ENCODE measurements at places on chromosomes 7 and 10. TPM values are rescaled to one million over a fixed set of nuclear protein-coding genes. Genes with fewer than 3 reads are reported as not detected.

GRCh38 chr7:136229790-136230189 lies 252.6 kb upstream of the MTPN start:
- H3K36me3 ChIP-seq = no peaks in the 10 kb centered on the region
- no peak overlapping the region for H3K27ac ChIP-seq
- H3K27me3 ChIP-seq = no peaks in the 10 kb centered on the region
- DNase-seq = no peak
- no peak overlapping the region for H3K4me3 ChIP-seq
- no peaks in the 10 kb centered on the region for H3K4me1 ChIP-seq

MINDY4 gene
- total RNA-seq = 8.6 TPM

GRCh38 chr7:36928311-36928710 lies 204.0 kb upstream of the AOAH start:
- no peaks in the 10 kb centered on the region for H3K27me3 ChIP-seq
- no peak overlapping the region for H3K27ac ChIP-seq
- no peak overlapping the region for H3K4me3 ChIP-seq
- H3K36me3 ChIP-seq = no peaks in the 10 kb centered on the region
- H3K4me1 ChIP-seq = peaks cover 19% of the 10 kb centered on the region

DNA sequence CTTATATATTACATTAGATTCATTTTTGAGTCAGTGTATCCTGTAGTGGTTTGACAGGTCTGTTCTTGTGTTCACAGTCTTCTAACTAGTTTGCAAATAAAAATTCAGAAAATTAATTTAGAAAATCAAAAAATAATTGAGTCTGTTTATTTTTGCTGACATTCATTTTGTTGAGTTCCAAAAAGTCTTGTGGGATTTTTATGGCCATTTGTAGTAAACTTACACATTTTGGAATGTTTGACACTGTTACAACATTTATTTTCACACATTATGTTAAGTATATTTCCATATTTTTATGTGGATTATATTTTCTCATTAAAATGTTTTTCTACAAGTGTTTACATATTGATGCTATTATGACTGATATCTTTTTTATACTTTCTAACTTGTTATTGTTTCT lies 16.4 kb downstream of the RABGEF1 start:
- no peak for DNase-seq
- H3K27me3 ChIP-seq = no peaks in the 10 kb centered on the region
- H3K27ac ChIP-seq = no peak overlapping the region
- peaks cover 35% of the 10 kb centered on the region for H3K4me1 ChIP-seq
- no peak overlapping the region for H3K4me3 ChIP-seq

GRCh38 chr7:156778668-156779067 lies 114.3 kb downstream of the LMBR1 start:
- no peak overlapping the region for H3K4me3 ChIP-seq
- DNase-seq = no peak
- no peaks in the 10 kb centered on the region for H3K4me1 ChIP-seq
- H3K27ac ChIP-seq = no peak overlapping the region
- H3K36me3 ChIP-seq = no peaks in the 10 kb centered on the region
- H3K27me3 ChIP-seq = no peaks in the 10 kb centered on the region

GRCh38 chr10:88838766-88839350 lies 12.8 kb downstream of the ANKRD22 start:
- no peak for DNase-seq
- H3K27me3 ChIP-seq = no peaks in the 10 kb centered on the region
- H3K4me1 ChIP-seq = peaks cover 29% of the 10 kb centered on the region
- H3K27ac ChIP-seq = no peak overlapping the region

DNA sequence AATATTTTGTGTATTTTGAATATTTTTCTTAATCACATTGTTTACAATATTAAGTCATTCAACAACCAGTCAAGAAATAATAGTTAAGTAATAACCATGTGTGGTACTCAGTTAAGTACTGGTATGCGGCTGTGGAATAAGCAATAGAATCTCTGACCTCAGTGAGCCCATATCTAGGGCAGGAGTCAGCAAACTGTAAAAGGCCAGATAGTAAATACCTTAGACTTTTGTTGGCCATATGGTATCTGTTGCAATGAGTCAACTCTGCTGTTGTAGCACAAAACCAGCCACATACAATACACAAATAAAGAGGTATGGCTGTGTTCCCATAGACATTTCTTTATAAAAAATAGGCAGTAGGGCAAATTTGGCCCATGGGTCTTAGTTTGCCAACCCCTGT lies 311.6 kb upstream of the SEMA3A start:
- no peak for DNase-seq
- no peaks in the 10 kb centered on the region for H3K27me3 ChIP-seq
- no peaks in the 10 kb centered on the region for H3K36me3 ChIP-seq
- no peak overlapping the region for H3K4me3 ChIP-seq
- H3K4me1 ChIP-seq = no peaks in the 10 kb centered on the region
- H3K27ac ChIP-seq = no peak overlapping the region

DNA sequence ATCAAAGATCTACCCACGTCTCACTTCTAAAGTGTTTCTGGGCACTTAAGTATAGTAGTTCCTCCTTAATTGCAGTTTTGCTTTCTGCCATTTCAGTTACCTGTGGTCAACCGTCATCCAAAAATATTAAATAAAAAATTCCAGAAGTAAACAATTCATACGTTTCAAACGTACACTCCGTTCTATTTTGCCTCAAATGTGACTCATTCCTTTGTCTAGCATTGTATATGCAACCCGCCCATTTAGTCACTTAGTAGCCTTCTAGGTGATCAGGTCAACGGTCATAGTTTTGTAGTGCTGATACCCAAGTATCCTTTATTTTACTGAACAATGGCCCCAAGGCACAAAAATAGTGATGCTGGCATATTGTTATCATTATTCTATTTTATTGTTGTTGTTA lies 33.8 kb downstream of the HGF start:
- H3K4me3 ChIP-seq = no peak overlapping the region
- no peaks in the 10 kb centered on the region for H3K36me3 ChIP-seq
- no peaks in the 10 kb centered on the region for H3K4me1 ChIP-seq
- DNase-seq = no peak

AOC1 gene
- total RNA-seq = not detected

DNA sequence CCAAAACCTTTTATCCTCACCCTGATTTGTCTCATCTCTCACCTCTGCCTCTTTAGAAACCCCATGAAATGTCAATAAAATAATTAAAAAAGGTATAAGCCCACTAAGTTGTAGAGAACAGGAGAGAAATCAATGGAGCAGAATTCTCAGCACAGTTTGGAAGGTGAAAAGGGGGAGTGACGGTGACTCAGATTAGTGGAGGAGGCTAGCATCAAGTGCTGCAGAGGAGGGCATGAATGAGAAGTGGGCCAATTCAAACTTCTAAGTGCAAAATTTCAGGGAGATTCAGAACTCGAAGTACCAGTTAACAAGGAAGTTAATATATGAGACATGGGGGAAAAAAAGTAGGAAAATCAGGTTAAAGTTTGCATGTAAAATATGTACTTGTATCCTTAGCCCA lies 34.9 kb upstream of the ETV1 start:
- H3K4me1 ChIP-seq = no peaks in the 10 kb centered on the region
- no peak for DNase-seq
- no peak overlapping the region for H3K4me3 ChIP-seq
- H3K36me3 ChIP-seq = no peaks in the 10 kb centered on the region

MOGAT3 gene
- not detected for total RNA-seq

DNA sequence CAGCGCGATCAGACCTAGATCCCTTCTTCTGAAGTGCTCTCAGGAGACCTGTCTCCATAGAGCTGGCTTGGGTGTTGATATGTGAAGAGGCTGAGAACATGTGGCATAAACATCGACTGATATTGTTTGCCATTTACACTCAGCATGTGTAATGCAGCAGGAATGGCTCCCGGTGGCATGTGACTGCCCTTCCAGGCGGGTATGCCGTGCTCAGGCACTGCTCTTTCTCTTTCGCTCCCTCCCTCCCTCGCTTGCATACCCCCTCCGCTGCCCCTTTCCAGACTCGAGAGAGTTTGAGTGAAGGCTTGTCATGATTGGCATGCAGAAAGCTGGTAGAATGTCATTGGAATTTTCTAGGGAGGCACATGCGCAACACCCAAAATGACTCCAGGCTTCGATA lies 107.3 kb upstream of the PDCD4 start:
- no peaks in the 10 kb centered on the region for H3K27me3 ChIP-seq
- peaks cover 4% of the 10 kb centered on the region for H3K4me1 ChIP-seq
- no peak for DNase-seq
- H3K36me3 ChIP-seq = no peaks in the 10 kb centered on the region

DNA sequence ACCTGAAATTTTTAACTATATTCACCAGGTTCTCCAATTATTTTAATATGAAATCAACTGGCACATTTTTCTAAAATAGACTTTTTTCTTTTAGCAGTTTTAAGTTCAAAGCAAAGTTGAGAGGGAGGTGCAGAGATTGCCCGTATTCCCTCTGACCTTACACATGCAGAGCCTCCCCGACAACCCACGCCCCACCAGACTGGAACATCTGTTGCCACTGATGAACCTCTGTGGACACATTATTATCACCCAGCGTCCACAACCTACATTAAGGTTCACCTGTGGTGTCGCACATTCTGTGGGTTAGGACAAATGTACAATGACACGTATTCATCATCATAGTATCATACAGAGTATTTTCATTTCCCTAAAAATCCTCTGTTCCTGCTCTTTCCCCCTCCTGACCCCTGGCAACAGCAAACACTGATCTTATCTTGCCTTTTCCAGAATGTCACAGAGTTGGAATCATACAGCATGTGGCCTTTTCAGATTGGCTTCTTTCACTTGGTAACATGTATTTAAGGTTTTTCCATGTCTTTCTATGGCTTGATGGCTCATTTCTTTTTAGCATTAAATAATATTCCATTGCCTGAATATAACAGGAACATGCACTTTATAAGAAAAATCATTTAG lies 37.1 kb downstream of the COBL start:
- DNase-seq = no peak
- no peaks in the 10 kb centered on the region for H3K36me3 ChIP-seq
- H3K27me3 ChIP-seq = no peaks in the 10 kb centered on the region
- peaks cover 42% of the 10 kb centered on the region for H3K4me1 ChIP-seq
- no peak overlapping the region for H3K4me3 ChIP-seq
- H3K27ac ChIP-seq = no peak overlapping the region

TFPI2 gene
- 10.9 TPM for total RNA-seq

DNA sequence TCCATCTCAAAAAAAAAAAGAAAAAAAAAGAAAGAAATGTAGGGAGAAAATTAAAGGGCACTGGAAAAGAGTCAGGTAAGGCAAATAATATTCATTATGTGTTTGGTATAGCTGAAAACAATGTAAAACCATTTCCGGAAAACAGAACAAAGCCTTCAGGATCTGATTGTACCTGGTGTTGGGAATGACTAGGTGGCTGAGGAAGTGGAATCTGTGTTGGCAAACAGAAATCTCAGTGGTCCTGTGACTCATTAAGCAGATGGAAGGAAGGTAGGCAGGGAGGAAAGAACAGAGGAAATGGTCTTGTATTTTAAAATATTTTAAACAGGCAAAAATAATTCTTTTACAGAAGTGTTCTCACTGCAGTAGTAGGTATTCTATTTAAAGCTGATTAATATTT lies 55.7 kb upstream of the GATA3 start:
- DNase-seq = no peak
- H3K4me3 ChIP-seq = no peak overlapping the region
- H3K27ac ChIP-seq = no peak overlapping the region
- H3K36me3 ChIP-seq = no peaks in the 10 kb centered on the region
- no peaks in the 10 kb centered on the region for H3K4me1 ChIP-seq

GRCh38 chr10:72310636-72311035 lies 36.9 kb downstream of the DDIT4 start:
- DNase-seq = no peak
- no peaks in the 10 kb centered on the region for H3K36me3 ChIP-seq
- H3K4me1 ChIP-seq = peaks cover 34% of the 10 kb centered on the region
- no peak overlapping the region for H3K4me3 ChIP-seq

GRCh38 chr7:24042028-24042427 lies 242.0 kb upstream of the NPY start:
- H3K27me3 ChIP-seq = no peaks in the 10 kb centered on the region
- H3K4me3 ChIP-seq = no peak overlapping the region
- no peaks in the 10 kb centered on the region for H3K36me3 ChIP-seq
- H3K27ac ChIP-seq = no peak overlapping the region
- no peaks in the 10 kb centered on the region for H3K4me1 ChIP-seq

DNA sequence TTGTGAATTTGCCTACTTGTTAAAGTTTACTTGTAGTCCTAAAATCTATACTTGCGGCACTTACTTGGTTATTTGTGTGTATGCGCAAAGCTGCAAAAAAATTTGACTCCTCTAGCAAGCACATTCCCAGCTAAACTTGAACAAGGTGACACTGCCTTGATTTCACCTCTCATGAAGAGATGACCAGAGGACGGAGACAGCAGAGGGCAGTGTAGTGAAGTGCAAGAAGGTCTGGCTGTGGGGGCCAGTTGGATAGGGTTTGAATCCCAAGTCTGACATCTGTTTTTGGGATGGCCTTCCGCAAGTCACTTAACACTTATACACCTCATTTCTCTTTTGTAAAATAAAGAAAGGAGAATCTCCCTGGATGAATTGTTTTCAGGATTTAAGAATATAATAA lies 15.7 kb downstream of the SLK start:
- no peak overlapping the region for H3K27ac ChIP-seq
- H3K27me3 ChIP-seq = no peaks in the 10 kb centered on the region
- H3K36me3 ChIP-seq = no peaks in the 10 kb centered on the region
- H3K4me1 ChIP-seq = peaks cover 8% of the 10 kb centered on the region

- H3K4me1 ChIP-seq = no peaks in the 10 kb centered on the region
- no peaks in the 10 kb centered on the region for H3K27me3 ChIP-seq
- no peak overlapping the region for H3K27ac ChIP-seq
- DNase-seq = no peak
Observed at GRCh38 chr10:48626986-48627731, 22.3 kb upstream of the ARHGAP22 start.

DNA sequence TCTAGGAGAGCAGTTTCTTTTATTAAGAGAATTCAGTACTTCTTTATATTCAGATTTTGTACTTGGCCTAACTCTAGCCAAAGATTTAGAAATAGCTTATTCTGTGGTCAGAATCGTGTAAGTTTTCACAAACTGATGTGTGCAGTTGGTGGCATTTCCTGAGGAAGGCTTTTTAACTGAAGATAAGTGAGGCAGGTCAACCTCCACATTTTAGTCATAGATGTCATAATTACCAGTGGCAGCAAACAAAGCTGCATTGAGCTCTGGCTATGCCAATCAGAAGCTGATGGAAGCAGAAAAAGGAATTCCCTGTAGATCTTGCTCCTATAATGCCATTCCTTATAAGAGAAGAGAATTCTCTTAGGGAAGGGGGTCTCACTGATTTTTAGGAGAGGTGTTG lies 141.3 kb upstream of the SP8 start:
- H3K4me1 ChIP-seq = no peaks in the 10 kb centered on the region
- H3K4me3 ChIP-seq = no peak overlapping the region
- no peak for DNase-seq
- no peak overlapping the region for H3K27ac ChIP-seq
- no peaks in the 10 kb centered on the region for H3K36me3 ChIP-seq

DNA sequence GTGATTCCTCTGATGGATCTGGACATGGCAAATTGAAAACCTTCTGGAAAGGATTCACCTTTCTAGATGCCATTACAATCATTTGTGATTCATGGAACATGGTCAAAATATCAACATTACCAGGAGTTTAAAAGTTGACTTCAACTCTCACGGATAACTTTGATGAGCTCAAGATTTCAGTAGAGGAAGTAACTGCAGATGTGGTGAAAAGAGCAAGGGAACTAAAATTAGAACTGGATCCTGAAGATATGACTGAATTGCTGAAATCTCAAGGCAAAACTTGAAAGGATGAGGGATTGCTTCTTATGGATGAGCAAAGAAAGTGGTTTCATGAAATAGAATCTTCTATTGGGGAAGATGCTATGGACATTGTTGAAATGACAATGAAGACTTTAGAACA lies 293.6 kb downstream of the ARHGAP12 start:
- DNase-seq = no peak
- H3K4me1 ChIP-seq = no peaks in the 10 kb centered on the region
- no peaks in the 10 kb centered on the region for H3K27me3 ChIP-seq
- H3K27ac ChIP-seq = no peak overlapping the region
- H3K4me3 ChIP-seq = no peak overlapping the region
